ENCODE measurements at places on chromosomes 7 and 10.
A peak's percentile ranks its signal among the peaks of the same experiment; 100 is the strongest.

DNA sequence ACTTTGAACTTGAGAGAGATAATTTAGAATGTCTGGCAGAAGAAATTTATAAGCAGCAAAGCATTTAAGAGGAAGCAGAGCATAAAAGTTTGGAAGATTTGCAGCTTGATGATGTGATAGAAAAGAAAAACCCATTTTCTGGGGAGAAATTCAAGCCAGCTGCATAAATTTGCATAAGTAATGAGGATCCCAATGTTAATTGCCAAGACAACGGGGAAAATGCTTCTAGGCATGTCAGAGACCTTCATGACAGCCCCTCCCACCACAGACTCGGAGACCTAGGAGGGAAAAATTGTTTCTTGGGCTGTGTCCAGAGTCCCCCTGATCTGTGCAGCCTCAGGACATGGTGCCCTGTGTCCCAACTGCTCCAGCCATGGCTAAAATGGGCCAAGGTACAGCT is 263.6 kb upstream of the POT1 start:
- no peak for DNase-seq

DNA sequence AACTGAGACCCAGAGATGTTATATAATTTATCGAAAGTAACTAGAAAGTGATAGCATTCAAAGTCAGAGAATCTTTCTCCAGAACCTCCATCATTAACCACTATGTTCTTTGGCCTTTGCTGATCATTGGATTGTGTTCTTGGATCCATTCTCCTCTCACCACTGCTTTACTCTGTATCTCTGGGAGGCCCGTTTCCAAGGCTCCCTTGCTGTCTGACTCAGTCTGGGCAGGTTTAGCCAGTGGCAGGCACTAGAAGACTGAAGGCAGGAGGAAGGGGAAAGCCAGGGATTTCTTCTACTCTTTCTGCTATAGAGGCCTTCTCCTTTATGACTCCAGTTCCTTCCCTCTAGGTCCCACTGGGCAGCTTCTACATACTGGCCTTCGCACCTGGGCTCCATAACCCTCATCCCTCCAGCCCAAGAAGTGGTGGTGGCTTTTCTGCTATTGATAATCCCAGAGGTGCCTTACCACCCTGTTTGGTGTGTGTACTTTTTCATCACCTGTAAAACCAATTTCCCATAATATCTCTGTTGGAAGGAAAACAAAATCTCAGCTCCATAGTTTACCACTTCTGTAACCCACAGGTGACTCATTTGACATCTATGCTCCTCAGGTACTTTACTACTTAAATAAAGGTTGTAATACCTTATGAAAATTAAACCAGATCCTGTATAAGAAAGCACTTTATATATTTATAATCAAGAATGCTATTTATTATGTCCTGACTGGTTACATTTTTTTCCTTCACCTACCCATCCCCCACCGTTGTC is 36.0 kb downstream of the BCAP29 start:
- DNase-seq = no peak

DNA sequence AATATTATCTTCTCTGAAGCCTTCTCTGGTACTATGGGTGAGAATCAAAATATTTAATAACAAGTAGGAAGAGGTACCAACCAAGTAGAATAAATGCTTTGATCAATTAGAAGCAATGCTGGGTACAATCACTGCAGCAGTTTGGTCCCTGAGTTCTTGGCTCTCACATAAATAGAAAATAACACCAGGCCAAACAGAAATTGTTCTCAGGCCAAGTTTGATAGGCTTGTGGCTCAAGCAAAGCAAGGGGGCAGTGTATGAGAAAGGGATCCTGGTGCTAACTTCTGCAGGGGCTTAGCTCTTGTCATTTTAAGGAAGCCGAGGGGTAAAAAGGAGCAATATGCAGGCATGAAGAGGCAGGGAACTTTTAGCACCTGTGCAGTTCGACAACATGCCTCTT is 146.8 kb upstream of the TMEM229A start:
- no peak for DNase-seq

DNA sequence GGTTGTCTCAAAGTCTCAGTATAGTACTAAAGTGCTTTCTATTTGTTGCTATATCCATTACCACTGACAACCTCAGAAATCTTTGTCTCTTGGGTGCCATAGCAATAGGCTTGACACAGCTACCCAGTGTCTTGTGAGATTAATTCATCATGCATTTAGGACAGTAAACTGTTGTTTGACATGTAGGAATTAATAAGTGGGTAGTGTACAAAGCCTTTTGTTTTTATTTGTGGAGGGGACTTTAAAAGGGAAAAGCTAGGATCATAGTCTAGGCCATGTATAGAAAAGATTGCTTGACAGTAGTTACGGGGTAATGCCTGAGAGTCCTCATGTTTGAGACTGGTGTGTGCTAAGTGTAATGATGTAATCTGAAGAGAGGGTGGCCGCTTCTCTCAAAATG is 102.6 kb upstream of the AGR3 start:
- no peak for DNase-seq

- DNase-seq = no peak
Measured at GRCh38 chr10:22437620-22438588, 92.6 kb downstream of the SPAG6 start.

- no peak for DNase-seq
Measured at GRCh38 chr7:124762611-124763143, 2.9 kb downstream of the GPR37 start.

DNA sequence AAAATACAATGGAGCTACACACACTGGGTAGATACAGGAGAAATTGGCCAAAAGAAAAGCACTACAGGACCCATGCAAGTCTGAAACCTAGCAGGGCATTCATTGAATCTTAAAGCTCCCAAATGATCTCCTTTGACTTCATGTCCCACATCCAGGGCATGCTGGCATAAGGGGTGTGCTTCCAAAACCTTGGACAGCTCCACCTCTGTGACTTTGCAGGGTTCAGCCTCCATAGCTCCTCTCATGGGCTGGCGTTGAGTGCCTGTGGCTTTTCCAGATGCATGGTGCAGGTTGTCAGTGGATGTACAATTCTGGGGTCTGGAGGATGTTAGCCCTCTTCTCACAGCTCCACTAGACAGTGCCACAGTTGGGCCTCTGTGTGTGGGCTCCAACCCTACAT is 626.3 kb upstream of the POT1 start:
- DNase-seq = no peak

DNA sequence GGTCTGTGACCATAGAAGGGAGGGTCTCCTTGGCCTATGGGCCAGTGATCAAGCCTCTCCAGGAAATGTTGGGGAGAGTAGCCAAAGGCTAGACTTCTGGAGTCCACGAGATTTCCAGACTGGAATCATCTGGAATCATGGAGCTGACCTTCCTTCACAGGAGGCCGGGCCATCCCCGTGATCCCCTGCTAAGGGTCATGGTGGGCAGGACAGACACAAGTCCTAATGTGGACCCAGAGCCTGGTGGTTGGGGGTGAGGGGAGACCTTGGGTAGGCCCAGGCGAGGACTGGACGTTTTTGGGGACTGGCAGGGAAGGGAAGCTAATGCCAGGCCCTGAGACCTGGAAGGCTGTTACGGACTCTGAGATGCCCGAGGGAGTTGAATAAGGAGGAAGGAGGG is 9.8 kb upstream of the GRID1 start:
- DNase-seq = no peak

DNA sequence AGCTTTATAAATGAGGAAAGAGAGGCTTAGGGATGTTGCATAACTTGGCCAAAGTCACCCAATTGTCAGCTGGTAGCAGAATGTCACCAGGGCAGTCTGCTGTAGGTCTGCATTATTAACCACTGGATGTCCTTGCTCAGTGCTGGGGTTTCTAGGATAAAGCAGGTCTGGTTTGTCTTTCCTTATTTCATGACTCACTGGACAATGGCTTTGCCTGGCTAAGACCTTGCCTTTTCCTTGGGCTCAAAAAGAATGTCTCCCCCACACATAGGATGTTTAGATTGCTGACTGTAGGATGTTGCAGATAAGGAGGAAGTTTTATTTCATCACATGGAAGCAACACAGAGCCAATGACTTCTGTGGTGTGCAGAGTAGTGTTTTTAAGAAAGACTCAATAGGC is 29.4 kb downstream of the WDFY4 start:
- no peak for DNase-seq

DNA sequence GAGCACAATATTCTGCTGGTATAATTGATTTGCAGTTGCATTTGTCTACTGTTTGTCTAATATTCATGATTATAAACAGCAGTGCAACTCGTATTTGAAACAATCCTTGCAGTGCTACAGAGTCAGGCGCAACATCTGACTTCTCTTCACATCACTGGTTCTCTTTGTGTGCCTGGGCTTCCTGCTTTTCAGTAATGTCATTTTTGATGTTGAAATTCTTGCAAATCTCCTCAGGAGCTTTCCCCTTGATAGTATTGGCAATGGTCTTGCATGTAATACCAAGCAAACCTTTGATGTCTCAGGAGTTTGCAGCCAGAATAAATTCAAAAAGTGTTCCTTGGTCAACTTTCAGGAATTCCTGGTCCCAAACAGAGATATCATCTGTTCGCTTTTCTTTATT is 20.2 kb downstream of the HPS6 start:
- DNase-seq = no peak

- no peak for DNase-seq
Measured at GRCh38 chr7:26850193-26850651, 14.2 kb downstream of the SKAP2 start.

GRCh38 chr7:538764-539685 is 19.4 kb upstream of the PDGFA start:
- no peak for DNase-seq

GRCh38 chr10:1310271-1310789 is 254.1 kb downstream of the WDR37 start:
- no peak for DNase-seq

DNA sequence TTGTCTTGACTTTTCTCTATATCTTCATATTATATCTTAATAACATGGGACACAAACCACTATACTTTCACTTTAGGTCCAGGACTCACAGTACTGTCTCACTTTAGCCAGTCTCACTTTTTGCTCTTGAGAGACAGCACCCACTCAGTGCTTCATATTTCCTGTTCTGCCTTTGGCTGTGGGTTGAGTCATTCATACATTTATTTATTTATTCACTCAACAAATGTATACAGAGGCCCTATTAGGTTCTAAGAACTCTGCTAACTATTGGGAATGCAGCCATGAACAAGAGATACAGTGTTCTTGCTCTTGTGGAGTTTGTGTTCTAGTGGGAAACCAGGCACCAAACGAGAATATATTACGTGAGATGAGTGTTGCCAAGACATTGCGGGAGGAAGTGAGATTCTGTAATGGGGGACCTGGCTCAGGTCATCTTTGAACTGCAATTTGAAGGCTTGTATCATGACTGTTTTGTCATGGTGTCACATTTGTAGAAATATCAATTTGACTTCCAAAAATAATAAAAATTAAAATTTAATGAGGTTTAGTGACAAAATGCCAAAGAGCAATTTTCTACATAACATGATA is 190.1 kb downstream of the SDHAF3 start:
- no peak for DNase-seq

DNA sequence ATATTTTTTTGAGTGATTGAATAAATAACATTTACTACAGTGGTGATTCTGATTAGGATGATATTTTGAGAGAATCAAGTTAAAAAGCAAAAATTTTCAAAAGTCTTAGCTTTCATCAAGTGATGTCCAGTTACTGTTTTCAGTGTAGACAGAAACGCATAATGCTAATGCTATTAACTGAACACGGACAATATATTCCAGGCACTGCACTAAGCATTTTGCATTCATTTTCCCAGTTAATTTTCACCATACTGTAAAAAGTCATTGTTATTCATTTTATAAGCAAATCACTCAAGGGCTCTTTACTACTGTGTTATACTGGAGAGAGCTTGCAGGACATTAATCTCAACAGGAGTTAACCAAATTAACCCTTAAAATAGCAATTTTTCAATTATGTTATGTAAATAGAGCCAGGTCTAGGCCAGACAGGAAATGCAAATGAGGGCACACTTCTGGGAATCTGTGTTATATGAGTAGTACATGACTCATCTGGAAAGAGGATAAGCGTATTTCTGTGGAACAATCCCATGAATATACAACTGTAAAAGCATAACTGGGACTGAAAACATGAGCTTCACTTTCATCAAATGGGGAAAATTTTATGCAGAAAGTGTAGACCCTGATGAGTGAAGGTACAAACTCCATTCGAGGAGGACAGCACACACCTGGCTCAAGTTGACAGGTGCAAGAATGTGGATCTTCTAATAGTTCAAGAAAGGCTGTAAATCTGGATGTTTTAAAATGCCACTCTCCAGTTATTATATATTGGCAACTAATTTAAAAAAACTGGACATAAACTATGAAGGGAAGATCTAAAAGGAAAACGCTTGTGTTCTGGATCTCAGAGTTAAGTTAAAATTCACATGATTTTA is 75.4 kb downstream of the ANK3 start:
- DNase-seq = no peak

- DNase-seq = no peak
Measured at GRCh38 chr7:47498229-47499056, 83.5 kb downstream of the TNS3 start.

DNA sequence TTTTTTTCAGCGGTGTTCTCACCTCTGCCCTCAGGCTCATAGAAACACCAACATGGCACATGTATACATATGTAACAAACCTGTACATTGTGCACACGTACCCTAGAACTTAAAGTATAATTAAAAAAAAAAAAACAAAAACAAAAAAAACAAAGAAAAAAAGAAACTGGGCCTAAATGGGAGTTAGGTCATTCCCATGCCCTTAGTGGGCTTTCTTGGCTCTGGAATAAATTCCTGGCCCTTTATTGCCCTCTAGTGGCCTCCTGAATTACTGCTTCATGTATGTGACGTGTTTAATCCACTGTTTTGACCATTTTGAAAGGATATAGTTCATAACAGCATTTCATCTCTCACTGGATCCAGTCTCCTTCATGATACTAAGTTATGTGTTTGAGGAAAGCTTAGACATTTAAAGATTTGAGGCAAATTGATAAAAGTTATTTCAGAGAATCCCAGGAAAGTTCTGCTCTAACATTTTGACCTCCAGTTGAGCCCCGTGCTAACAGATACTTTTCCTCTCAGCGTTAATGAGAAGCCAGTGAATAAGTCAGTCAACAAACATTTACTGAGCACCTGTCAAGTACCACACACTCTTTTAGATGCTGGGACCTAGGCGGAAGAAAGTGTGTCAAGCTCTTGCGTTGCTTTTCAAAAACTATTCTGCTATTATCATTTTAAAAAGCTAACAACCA is 54.7 kb upstream of the SYPL1 start:
- DNase-seq = peak; percentile 68

DNA sequence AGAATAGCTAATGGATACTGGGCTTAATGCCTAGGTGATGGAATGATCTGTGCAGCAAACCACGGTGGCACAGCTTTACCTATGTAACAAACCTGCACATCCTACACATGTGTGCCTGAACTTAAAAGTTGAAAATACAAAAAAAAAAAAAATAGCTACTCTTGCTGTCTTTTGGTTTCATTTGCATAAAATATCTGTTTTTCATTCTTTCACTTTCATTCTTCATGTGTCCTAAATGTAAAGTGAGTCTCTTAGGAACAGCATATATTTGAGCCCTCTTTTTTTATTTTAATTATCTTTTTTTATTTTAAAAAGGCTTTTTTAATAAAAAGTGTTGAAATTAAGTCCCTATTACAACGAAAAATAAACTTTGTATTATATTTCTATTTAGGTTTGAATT is 836.1 kb upstream of the KCND2 start:
- no peak for DNase-seq

- no peak for DNase-seq
Measured at GRCh38 chr10:124701881-124702656, 42.1 kb downstream of the FAM53B start.
